ENCODE measurements at places on chromosomes 7 and 10. TPM values are rescaled to one million over a fixed set of nuclear protein-coding genes. Genes with fewer than 3 reads are reported as not detected.

Gene BAMBI
- 59.6 TPM for total RNA-seq

Gene ZNF736
- 56.3 TPM for total RNA-seq

Gene FGFBP3
- total RNA-seq: 1.4 TPM

Gene CHRM2
- total RNA-seq: 0.55 TPM

Gene GIMAP8
- 3.8 TPM for total RNA-seq

Gene ACTL6B
- 0.79 TPM for total RNA-seq

Gene PTN
- 80.7 TPM for total RNA-seq

GRCh38 chr7:24828891-24829661, 71.8 kb upstream of the GSDME start:
- no peaks in the 10 kb centered on the region for H3K36me3 ChIP-seq
- no peaks in the 10 kb centered on the region for H3K27me3 ChIP-seq
- no peak for DNase-seq
- H3K4me3 ChIP-seq: no peak overlapping the region

DNA sequence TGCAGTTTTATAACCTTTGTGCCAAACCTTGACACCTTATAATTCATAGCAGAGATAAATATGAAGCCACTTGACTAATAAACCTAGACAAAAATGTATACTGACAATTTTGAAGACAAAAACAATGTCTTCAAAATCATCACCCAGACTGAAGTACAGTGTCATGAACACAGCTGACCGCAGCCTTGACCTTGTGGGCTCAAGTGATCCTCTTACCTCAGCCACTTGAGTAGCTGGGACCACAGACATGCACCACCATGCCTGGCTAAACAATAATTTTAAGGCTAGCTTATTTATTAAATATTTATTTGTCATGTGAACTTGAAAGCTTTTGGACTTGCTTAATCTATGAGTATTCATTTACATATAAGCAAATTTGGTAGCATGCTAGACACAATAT, 24.3 kb downstream of the IL6 start:
- no peaks in the 10 kb centered on the region for H3K4me1 ChIP-seq
- DNase-seq: no peak
- no peaks in the 10 kb centered on the region for H3K36me3 ChIP-seq
- no peaks in the 10 kb centered on the region for H3K27me3 ChIP-seq
- H3K4me3 ChIP-seq: no peak overlapping the region

DNA sequence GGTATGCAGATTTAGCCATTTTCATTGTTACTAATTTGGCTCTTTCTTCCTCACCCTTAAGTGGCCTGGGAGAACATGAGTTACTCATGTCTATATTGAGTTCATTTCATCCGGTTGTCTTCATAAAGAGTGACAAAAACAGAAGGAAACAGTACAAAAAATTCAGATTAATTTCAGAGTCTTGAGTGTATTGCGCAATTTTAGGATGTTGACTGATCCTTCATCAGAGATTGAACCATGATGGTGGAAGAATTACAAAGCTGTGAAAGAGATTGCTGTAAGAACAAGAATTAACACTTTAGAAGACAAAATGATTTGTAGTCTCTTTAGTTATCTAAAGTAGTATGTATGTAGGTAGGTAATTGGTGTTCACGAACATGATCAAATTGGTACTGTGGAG, 194.0 kb upstream of the PPP1R3A start:
- H3K27ac ChIP-seq: no peak overlapping the region
- H3K36me3 ChIP-seq: no peaks in the 10 kb centered on the region
- no peak overlapping the region for H3K4me3 ChIP-seq
- DNase-seq: no peak
- H3K4me1 ChIP-seq: no peaks in the 10 kb centered on the region
- no peaks in the 10 kb centered on the region for H3K27me3 ChIP-seq

- no peak overlapping the region for H3K4me3 ChIP-seq
- no peak for DNase-seq
- no peak overlapping the region for H3K27ac ChIP-seq
- no peaks in the 10 kb centered on the region for H3K36me3 ChIP-seq
- H3K4me1 ChIP-seq: peaks cover 4% of the 10 kb centered on the region
- H3K27me3 ChIP-seq: no peaks in the 10 kb centered on the region
Observed at GRCh38 chr7:32314761-32315160, 175.4 kb downstream of the LSM5 start.

DNA sequence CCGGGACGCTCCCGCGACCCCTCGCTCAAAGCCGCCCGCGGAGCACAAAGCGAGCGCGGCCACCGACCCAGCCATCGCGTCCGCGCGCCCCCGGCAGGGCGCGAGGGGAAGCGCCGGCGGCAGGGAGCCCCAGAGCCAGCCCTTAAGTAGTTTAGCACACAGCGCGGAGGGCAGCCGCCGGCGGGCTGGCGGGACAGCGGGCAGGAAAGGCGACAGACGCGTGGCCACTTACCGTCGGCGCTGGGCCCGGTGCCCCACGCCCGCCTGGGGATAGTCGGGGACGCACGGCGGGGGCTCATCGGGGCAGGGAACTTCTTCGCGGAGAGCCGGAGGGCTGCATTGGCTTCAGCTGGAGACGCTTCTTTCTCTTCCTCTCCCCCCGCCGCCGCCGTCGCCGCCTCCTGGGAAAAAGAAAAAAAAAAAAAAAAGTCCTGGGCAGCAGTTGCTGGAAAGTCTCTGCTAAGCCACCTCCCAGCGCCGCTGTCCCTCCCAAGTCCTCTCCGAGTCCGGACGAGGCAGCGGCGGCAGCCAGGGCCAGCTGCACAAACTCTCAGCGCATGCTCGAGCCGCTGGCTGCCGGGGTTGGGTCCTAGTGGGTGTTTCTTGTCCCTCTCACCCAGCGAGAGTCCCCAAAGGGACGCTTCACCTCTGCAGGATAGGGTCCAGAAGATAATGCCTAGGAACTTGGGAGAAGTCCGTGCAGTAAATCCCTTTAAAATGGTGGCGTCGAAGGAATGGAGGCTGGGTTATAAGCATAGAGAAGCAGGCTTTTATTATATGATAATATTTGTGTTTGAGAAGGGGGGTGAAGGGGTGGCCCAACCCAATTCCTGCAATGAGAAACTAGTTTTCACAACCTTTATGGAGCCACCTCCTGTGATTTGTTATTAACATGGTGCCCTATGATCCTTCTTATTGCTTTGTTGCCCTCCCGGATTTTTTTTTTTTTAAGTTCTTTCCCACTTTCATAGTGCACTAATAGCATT, at the start of gene TSPAN12:
Gene TSPAN12, minus strand, starts transcription at position 557 of the 986 bp plus-strand sequence. CDS start 1,381 bp downstream, outside the sequence.
- no peaks in the 10 kb centered on the region for H3K4me1 ChIP-seq
- peak within 1 kb of the TSS; percentile 55 for H3K27ac ChIP-seq
- no peaks in the 10 kb centered on the region for H3K36me3 ChIP-seq
- peak within 1 kb of the TSS; percentile 72 for H3K4me3 ChIP-seq
- H3K27me3 ChIP-seq: no peaks in the 10 kb centered on the region

GRCh38 chr10:70087616-70088307, 35.1 kb downstream of the MACROH2A2 start:
- no peaks in the 10 kb centered on the region for H3K4me1 ChIP-seq
- no peak for DNase-seq
- no peak overlapping the region for H3K27ac ChIP-seq

- H3K4me3 ChIP-seq: no peak overlapping the region
- H3K4me1 ChIP-seq: peaks cover 8% of the 10 kb centered on the region
- no peaks in the 10 kb centered on the region for H3K36me3 ChIP-seq
- H3K27ac ChIP-seq: no peak overlapping the region
- H3K27me3 ChIP-seq: no peaks in the 10 kb centered on the region
- DNase-seq: no peak
Observed at GRCh38 chr10:132597654-132598053, 60.1 kb downstream of the INPP5A start.

DNA sequence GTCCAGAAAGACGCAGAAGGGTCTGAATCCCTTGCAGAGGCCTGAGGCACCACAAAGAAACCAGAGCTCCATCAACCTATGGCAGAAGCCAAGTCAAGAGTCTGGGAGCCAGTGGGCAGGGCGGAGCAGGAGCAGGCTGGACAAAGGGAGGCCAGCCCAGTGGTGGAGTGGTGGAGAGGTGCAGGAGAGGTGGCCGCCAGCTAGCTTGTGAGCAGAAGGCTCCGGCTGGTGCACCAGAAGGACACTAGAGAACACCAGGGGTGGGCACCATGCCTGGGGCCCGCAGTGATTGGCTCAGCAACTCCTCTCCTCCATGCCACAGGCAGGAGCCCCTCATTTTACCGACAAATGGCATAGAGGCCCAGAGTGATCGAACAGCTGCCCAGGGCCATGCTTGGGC, 186.6 kb downstream of the GRID1 start:
- no peak overlapping the region for H3K27ac ChIP-seq
- no peak overlapping the region for H3K4me3 ChIP-seq
- H3K4me1 ChIP-seq: peaks cover 3% of the 10 kb centered on the region
- no peak for DNase-seq

- no peak overlapping the region for H3K27ac ChIP-seq
- peak; percentile 24 for DNase-seq
- H3K4me3 ChIP-seq: no peak overlapping the region
- no peaks in the 10 kb centered on the region for H3K4me1 ChIP-seq
- no peaks in the 10 kb centered on the region for H3K36me3 ChIP-seq
Observed at GRCh38 chr10:70106958-70107791, 25.4 kb downstream of the AIFM2 start.

DNA sequence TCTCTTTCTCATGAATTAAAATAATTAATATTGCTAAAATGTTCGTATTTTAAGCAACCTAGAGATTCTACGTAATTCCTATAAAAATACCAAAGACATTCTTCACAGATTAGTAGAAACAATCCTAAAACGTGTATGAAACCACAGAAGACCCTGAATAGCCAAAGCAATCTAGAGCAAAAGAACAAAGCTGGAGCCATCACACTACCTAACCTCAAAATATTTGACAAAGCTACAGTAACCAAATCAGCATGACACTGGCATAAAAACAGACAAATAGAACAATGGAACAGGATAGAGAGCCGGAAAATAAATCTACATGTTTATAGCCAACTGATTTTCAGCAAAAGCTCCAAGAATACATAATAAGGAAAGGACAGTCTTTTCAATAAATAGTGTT, 105.5 kb upstream of the PTN start:
- H3K27ac ChIP-seq: no peak overlapping the region
- no peak for DNase-seq
- no peaks in the 10 kb centered on the region for H3K36me3 ChIP-seq
- no peaks in the 10 kb centered on the region for H3K27me3 ChIP-seq
- no peaks in the 10 kb centered on the region for H3K4me1 ChIP-seq

DNA sequence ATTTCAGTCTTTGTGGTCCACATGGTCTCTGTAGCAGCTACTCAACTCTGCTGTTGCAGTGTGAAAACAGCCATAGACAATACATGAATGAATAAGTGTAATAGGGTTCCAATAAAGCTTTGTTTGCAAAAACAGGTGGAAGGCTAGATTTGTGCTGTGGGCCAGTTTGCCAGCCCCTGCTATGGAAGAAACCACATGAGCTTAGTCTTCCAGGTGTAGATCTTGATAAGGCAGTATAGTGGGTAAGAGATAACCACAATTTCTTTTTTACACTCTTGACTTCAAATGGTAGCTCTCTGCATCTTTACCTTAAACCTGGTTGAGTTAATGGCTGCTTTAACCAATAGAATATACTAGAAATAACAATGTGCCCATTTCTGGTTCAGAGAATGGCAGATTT, 135.0 kb upstream of the PALS2 start:
- H3K27ac ChIP-seq: no peak overlapping the region
- H3K4me3 ChIP-seq: no peak overlapping the region
- no peak for DNase-seq
- H3K27me3 ChIP-seq: no peaks in the 10 kb centered on the region
- H3K4me1 ChIP-seq: no peaks in the 10 kb centered on the region

- no peaks in the 10 kb centered on the region for H3K27me3 ChIP-seq
- H3K4me3 ChIP-seq: no peak overlapping the region
- H3K27ac ChIP-seq: no peak overlapping the region
- H3K36me3 ChIP-seq: no peaks in the 10 kb centered on the region
- DNase-seq: no peak
- no peaks in the 10 kb centered on the region for H3K4me1 ChIP-seq
Observed at GRCh38 chr10:102287991-102288390, 42.7 kb downstream of the GBF1 start.

- H3K4me1 ChIP-seq: peaks cover 7% of the 10 kb centered on the region
- DNase-seq: no peak
- H3K36me3 ChIP-seq: no peaks in the 10 kb centered on the region
- H3K4me3 ChIP-seq: no peak overlapping the region
- no peaks in the 10 kb centered on the region for H3K27me3 ChIP-seq
Observed at GRCh38 chr10:21508706-21509331, 16.7 kb downstream of the SKIDA1 start.

DNA sequence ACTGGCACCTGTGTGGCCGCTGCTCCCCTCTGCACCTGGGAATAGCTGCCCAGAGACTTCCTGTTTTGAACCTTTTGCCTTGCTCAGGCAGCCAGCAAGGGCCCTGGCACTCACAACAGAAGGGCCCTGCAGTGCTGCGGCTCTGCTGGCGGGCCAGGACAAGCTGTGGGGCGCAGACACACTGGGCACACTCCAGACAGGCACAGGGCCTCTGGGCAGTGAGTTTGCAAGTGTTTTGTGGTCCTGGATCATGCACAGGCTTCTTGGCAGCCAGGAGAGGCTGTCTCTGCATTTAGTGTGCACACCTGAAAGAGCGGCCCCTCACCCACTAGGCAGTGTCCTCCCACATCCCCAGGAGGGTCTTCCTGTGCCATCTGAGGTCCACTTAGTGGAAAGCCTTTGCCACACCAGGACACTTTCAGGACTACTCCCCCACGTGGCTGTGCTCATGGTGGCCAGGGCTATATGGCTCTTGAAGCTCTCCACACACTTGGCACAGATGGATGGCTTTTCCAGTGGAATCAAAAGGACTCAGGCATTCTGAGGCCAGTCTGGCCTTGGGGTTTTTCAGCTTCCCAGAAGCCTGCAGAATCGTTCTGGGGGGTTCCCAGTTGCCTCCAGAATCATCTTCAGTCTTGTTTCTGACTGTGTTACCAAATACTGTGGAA, 5.0 kb upstream of the ATP6V0E2 start:
- no peaks in the 10 kb centered on the region for H3K36me3 ChIP-seq
- H3K27ac ChIP-seq: no peak overlapping the region
- no peak overlapping the region for H3K4me3 ChIP-seq
- H3K4me1 ChIP-seq: no peaks in the 10 kb centered on the region

- no peak for DNase-seq
- peak overlapping the region; percentile 72 for H3K27ac ChIP-seq
- peaks cover 21% of the 10 kb centered on the region for H3K4me1 ChIP-seq
- H3K36me3 ChIP-seq: no peaks in the 10 kb centered on the region
- H3K4me3 ChIP-seq: no peak overlapping the region
Observed at GRCh38 chr7:15507171-15507570, 54.6 kb downstream of the AGMO start.

DNA sequence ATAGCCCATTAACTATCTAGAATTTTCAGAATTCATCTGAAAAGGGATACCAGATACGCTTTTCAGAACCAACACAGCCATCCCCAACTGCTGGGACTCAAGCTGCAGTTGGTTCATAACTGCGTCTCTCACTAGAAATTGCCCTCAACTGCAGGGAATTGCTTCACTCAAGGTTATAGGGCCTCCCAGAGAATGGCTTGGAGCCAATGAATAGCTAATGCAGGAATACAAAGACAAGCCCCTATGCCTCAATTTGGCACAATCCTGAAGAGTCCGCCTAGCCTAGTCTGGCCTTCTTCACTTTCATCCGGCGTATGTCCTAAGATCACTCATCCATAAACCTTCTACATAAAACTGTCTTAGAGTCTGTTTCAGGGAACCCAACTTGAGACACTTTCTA, 164.0 kb downstream of the SKAP2 start:
- no peaks in the 10 kb centered on the region for H3K4me1 ChIP-seq
- H3K36me3 ChIP-seq: no peaks in the 10 kb centered on the region
- DNase-seq: no peak
- H3K27me3 ChIP-seq: no peaks in the 10 kb centered on the region

- H3K4me1 ChIP-seq: no peaks in the 10 kb centered on the region
- H3K27ac ChIP-seq: no peak overlapping the region
- H3K36me3 ChIP-seq: no peaks in the 10 kb centered on the region
- no peaks in the 10 kb centered on the region for H3K27me3 ChIP-seq
- no peak for DNase-seq
Observed at GRCh38 chr10:95289003-95289920, 1.5 kb downstream of the PDLIM1 start.
